WERI-Rb-1 (cell line): ENCODE measurements at places on chromosomes 2 and 18.

DNA sequence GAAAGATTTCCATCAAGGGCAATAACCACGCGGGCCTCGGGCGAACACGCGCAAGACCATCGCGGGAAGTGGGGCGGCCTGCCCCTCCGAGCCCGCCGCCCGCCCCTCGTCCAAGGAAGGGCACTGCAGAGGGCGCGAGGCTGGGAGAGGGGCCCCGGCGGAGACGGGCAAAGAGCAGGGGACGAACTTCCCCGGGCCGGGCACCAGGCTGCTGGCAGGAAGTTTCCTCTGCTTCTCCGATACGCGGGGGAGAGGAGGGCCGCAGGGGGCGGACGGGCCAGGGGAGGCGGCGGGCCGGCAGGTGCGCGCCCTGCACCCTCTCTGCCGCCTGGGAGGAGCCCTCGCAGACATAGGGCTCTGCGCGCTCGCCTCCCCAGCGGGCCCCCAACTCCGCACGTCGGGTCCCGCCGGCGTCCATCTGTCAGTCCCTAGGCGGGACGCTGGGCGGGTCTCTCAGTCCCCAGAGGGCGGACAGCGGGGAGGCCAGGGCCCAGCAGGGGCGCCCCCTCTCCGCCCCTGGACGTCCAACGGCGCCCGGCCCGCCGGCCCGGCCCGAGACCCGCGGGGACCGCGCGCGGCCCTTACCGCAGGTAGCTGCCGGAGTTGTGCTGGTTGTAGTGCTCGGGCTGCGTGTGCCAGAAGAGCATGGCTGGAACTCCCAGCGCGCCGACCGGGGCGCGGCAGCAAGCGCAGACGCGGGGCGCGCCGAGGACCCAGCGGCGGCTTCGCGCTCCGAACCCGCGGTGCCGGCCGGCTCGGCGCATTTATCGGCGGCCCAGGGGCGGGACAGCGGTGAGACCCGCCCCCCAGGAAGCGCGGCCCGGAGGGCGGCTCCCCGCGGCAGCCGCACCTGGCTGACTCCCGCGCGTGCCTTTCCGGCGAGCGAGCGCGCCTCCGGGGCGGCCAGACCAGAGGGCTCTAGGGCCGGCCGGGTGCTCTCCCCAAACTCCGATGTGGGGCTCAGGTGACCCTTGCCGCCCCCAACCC is at the start of gene TFCP2L1:
Gene TFCP2L1 (minus strand): TSS at position 740 of the 987 bp plus-strand sequence. CDS start 93 bp downstream, at position 647.
- peak; percentile 69 for DNase-seq

DNA sequence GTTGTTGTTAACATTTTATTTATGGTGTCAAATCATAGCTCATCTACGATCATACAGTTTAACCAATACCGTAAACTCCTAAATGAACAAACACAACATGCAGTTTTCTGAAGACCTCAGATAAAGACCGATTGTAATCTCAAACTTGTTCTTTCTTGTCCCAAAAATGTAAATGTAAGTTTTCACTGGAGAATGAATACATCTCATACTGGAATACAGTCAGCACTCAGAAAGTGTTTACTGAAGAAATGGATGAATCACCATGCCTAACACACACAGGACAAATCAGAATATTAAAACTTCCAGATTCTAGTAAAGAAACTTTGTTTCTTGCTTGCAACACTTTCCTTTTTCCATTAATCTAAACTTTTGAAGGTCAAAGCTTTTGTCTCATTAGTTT is 380.5 kb downstream of the DLGAP1 start:
- no peak for DNase-seq

- DNase-seq = no peak
These were observed 6.4 kb downstream of the CIB4 start for GRCh38 chr2:26634636-26635230.

- DNase-seq = no peak
These were observed 30.0 kb downstream of the ZNF638 start for GRCh38 chr2:71361631-71362030.

GRCh38 chr18:58213440-58213839 is 169.4 kb downstream of the NEDD4L start:
- DNase-seq = no peak

DNA sequence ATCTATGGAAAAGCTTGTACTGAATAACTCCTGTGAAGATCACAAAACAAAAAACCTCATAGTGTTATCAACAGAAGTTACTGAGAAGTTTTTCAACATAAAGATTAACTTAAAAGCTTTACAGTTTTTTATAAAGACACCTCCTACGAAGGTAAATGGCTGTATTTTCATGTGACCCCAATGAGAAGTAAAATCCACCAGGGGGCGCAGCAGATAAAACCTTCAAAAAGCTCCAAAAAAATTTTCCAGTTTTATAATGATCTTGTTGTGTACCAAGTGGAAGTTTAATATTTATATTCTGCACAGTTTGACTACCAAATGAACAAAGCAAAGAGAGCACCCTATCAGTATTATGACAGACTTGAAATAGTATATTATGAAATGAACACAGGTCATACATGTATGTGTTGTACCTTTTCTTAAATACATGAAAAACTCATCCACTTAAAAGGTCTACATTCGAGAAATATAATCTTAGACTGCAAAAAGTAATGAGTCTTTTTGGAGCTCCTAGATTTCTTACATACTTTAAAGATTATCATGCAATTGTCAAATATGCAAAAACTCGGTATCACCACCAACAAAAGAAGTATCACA is 38.5 kb downstream of the PNO1 start:
- no peak for DNase-seq

- DNase-seq = no peak
These were observed 70.7 kb downstream of the SPOPL start for GRCh38 chr2:138572318-138572717.

DNA sequence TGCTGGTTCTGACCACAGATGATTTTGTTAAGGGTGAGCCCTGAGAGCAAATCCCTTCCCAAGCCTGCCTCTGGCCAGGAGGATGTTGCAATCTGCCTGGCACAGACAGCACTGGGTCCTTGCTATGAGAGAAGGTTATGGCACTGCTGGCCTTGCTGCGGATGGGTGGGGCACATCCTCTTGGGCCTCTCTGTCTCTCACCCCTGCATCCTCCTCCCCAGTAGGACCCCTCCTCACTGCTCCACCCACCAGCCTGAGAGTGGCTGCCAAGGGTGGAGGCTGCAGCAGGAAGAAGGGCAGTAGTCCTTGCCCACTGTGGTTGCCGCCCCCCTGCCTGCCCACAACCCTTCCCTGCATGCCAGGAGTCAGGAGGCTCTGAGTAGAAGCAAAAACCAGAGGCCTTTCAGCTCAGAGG is 180.9 kb downstream of the ZBTB7C start:
- no peak for DNase-seq

GRCh38 chr2:45840481-45840880 is 189.0 kb downstream of the PRKCE start:
- DNase-seq = no peak

- DNase-seq = no peak
These were observed 29.4 kb downstream of the SIX3 start for GRCh38 chr2:44970846-44971450.

DNA sequence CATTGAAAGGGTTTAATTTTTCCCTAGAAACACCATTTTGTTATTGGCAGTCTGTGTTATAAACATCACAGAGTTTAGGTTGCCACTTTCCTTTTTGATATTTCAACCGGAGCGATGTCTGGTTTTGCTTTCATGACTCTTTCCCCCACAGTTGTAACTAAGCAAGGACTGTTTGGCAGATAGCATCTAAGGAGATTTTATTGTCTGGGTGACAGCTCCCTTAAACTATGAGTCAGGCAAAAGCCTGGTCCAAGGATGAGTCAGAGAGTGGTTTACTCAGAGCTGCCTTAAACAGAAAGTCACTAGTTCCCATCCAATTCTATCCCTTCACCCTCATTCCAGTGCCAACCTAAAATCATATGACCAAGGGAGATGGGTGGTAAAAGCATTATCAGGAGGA is 341.6 kb upstream of the VWC2L start:
- no peak for DNase-seq

DNA sequence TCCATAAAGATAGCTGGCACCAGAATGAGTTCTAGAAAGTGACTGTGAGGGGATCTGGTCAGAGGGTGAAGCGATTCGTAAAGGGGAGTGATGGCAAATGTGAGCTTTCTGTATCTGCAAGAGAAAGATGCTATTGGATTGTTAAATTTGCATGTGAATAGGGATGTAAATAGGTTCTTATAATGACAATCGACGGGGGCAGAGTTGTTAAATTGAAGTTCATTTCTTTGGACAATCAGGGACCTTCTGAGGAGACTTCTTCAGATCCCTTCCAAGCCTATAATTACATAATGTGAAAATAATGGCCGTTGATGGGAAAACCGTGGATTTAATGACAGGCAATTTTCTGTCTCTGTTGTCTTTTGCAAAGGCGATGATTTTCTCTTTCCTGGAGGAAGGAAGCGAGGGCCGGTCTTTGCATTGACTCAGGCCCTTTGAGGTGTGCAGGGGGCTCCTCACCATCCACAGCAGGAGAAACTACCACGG is 52.2 kb upstream of the TMEM18 start:
- no peak for DNase-seq
